Stimulated activated CD8-positive, alpha-beta memory T cell treated with anti-CD3 and anti-CD28 coated beads, Interleukin-15, amount 100 ng/mL, for 4 hours (primary cell): ENCODE measurements at places on chromosomes 12 and 14.

GRCh38 chr12:114875313-114875712, 191.3 kb upstream of the TBX3 start:
- no peak for DNase-seq

DNA sequence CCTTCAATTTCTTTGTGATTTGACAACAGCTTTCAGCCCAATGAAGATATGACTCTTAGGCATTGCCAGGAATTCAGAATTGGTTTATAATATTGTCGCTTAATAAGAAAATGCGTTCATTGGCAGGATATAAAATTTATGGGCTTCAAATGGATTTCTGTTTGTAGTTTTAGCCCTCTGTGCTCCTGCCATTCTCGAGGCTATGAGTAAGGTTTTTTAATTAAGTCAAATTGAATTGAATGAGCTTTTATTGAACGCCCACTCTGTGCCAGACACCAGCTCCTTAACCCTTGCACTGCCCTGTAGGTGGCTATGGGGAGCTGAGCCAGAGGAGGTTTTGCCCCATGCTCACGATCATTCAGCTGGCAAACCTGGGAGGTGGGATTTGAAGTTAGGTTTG, 115.1 kb downstream of the SLC25A47 start:
- no peak for DNase-seq

GRCh38 chr14:104735830-104736642, 12.0 kb downstream of the ADSS1 start:
- DNase-seq = no peak

GRCh38 chr12:117649796-117650195, 288.4 kb upstream of the NOS1 start:
- no peak for DNase-seq

DNA sequence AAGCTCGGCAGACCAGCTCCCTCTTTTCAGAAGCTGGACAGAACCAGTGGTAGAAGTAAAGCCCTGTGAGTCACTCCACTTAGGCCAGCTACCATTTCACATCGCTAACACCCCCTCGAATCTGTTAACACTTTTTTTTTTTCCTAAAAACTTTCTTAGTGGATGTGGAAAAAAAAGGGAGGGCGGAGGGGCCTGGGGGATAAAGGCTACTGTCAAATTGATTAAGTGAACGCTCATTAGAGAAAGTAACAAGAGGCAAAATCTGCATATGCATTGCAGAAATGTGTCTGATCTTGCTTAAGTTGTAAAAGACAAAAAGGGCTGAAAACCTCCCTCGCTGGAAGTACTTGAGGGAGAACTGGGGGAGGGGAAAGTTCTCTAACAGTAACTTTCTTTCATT, 86.6 kb upstream of the OTX2 start:
- no peak for DNase-seq
